ENCODE measurements at places on chromosomes 16 and 17.
A peak's percentile ranks its signal among the peaks of the same experiment; 100 is the strongest.

DNA sequence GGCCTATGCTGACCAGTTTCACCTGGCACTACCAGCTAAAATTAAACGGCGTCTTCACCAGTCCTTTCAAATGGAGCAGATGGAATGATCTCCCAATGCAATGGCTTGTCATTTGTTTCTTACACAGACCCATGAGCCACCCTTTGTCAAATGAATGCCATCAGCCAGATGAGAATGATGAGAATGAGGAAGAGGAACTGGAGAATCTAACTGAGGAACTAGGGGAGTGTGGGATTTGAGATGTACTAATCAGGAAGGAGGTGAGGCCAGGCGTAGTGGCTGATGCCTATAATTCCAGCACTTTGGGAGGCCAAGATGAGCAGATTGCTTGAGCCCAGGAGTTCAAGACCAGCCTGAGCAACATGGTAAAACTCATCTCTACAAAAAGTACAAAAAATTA is 116.4 kb downstream of the HS3ST3A1 start:
- no peak for DNase-seq

DNA sequence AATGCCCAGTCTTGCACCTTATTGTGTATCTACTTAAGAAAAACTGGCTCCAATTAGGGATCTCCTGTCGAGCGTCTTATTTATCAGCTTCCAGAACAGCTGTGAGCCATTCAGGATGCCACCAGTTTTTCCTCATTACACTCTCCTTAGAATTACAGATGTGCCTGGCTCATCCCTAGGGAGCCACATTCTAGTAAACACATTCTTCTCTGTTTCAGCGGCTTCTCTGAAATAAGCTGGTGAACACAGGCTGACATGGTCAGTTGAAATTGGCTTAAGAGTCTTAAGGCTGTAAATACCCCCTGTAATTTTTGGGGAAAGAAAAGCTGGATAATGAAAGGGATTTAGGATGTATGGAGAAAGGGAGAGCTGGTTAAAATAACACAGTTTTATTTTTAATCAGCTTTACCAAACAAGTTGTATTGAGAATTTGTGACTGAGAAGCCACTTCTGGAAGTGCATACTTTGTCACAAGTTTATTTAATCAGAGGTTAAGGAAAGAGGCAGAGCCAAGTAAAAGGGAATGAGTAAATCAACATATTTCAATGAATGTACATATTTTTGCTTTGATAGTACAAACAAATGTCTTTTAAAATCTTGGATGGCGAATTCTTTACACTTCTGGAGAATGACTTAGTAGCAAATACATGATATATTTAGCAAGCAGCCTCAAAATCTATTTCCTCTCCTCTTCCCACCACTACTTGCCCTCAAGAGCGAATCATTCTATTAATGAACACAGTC is 562.0 kb upstream of the GOT2 start:
- DNase-seq, result no peak

GRCh38 chr16:30430428-30430970 is 669 bp upstream of the DCTPP1 start:
- DNase-seq, result no peak

DNA sequence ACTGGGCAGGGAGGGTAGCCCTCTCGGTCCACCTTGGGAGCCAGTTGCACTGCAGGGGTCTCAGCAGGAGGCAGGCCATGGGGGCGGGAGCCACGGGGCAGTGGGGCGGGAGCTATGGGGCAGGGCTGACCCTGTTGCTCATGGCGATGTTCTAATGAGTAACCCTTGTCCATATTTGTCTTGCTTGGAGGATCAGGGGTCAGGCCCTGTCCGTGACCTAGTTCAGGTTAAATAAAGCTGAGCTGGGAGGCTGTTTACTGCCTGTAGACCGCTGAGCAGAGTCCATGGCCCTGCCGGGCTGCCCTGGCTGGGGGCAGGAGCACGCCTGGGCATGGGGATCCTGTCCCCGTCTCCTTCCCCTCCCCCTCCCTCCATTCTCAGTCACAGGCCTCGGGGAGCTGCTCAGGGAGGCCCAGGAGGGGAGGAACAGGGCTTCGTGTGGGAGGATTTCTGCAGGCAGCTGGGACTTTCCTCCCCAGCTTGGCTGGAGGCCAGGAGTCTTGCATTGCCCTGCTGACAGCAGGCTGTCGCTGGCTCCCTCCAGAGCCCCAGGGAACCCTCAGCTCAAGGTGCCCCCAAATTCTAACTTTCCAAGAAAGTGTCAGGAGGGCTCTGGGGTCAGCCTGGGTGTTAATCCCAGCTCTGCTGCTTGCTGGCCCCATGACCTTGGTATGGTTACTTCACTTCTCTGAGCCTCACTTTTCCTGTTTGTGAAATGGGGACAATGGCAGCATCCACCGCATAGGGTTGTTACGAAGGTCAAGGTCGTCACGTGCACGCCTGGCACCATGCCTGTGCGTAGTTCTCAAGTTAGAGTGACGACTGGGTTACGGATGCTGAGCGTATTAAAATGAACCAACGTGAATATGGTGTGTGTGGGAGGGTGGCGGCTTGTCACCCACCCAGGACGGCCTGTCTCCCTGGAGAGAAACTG is 6.1 kb upstream of the SERPINF2 start:
- DNase-seq, result no peak

DNA sequence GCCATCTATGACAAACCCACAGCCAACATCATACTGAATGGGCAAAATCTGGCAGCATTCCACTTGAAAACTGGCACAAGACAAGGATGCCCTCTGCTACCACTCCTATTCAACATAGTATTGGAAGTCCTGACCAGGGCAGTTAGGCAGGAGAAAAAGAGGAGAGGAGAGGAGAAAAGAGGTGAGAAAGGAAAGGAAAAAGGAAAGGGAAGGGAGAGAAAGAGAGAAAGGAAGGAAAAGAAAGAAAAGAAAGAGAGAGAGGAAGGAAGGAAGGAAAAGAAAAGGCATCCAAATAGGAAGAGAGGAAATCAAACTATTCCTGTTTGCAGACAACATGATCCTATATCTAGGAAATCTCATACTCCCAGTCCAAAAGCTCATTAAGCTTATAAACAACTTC is 11.5 kb downstream of the STX8 start:
- no peak for DNase-seq

- DNase-seq, result no peak
These were observed 9.2 kb downstream of the GLYR1 start for GRCh38 chr16:4837733-4838501.

- DNase-seq, result no peak
These were observed 473.9 kb downstream of the TOX3 start for GRCh38 chr16:52073024-52073423.

- DNase-seq, result peak; percentile 52
These were observed 9.0 kb downstream of the NOG start for GRCh38 chr17:56602292-56603130.

DNA sequence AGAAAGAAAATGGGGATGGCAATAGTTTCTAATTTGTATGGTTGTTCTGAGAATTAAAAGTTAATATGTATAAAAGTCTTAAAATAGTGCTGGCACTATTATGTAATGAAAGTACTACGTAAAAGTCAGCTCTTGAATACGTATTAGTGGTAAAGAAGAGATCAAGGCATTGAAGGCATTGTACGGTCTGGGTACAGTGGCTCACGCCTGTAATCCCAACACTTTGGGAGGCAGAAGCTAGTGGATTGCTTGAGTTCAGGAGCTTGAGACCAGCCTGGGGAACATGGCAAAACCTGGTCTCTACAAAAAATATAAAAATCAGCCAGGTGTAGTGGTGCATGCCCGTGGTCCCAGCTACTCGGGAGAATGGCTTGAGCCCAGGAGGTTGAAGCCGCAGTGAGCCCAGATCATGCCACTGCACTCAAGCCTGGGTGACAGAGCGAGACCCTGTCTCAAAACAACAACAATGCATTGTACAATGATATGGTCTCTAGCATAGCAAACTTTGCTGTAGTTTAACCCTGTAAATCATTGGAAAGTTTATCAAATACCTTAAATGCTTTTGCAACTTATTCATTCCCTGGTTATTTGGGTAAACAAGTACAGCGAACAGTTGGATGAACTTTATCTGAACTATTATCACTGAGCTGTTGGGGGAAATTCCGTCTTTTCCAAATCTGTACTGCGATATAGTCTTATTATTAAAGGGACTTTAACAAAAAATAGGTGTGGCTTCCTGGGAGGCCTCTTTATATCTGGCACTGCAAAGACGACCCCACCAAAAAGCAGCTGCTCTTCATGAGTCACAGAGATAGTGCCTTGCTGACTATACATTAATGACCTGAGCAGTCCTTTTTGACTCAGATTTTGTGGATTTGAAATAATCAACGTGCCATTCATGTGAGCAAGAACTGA is 73.6 kb downstream of the GPRC5B start:
- DNase-seq, result no peak

GRCh38 chr17:50101346-50102163 is 6.4 kb downstream of the PDK2 start:
- no peak for DNase-seq

DNA sequence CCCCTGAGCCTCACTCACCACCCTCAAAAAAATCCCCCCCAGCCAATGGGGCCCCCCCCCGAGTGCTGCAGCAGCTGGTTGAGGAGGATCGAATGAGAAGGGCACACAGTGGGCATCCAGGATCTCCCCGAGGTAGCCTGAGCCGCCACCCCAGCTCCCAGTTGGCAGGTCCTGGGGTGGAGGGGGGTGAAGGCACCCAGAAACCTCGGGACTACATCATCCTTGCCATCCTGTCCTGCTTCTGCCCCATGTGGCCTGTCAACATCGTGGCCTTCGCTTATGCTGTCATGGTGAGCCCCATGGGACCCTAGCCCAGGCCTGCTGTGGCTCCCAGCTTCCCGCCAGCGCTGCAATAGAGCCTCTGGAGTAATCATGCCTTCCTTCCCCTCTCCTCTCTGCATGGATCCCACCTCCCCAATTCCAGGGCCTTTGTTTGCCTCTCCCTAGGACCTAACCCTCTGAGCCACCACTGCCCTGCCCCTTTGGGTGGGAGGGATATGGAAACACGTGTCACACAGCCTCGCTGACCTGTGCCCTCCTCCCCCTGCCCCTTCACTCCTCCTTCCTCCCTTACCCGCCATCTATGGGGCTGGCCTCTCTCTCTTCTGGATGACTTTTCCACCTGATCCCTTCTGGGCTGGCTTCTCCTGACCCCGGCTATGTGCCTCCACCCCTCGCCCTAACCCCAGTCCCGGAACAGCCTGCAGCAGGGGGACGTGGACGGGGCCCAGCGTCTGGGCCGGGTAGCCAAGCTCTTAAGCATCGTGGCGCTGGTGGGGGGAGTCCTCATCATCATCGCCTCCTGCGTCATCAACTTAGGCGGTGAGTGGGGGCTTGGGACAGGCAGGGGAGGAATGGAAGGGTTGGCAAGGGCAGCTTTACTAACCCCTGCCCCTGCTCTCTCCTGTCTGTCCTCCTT is 1.9 kb downstream of the PRRT2 start:
- no peak for DNase-seq

DNA sequence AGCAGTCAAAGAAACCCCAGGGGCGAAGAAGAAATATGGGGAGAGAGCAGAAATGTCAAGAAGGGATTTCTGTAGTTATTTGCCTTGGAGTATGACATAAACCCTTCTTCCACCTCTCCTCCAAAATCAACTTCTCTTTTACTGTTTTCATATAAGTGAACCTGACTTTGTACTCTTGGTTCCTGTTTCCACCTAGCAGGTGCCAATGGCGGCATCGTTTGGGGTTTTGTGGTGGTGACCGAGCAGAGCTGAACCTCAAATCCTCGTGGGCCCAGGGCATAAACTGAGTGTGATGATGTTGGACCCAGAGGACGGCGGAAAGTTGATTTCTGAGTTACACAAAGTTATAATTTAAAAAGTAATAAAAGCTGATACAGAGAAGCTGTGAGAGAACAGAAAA is 39.6 kb upstream of the PSMD7 start:
- DNase-seq, result no peak

GRCh38 chr17:15121426-15121825 is 143.7 kb downstream of the PMP22 start:
- no peak for DNase-seq

- no peak for DNase-seq
These were observed 52.8 kb upstream of the C17orf78 start for GRCh38 chr17:37322826-37323561.

DNA sequence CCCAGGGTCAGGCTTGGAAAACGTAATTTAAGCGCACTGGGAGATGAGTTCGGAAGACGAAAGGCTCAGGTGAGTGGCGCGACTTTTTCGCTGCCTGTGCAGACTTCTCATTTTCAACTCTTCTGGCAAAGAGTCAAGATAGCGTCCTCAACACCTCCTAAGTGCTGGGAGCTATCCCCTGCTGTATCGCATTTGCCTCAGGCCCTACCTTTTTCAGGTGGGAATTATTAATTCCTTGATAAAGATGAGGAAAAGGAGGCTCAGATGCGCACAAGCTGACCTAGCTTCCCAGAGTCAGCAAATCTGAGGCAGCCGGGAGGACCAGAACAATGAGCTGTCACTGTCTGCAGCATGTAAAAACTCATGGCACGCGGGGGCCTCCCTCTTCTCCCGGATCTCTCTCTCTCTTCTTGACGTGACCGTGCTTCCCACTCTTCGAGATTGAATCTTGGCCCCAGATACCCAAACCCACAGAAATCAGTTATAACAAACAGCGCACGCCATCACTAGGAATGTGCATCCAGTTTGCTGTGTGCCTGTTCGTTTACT is 512 bp upstream of the ADAMTS18 start:
- no peak for DNase-seq

GRCh38 chr16:23026784-23027362 is 122.4 kb downstream of the USP31 start:
- DNase-seq, result no peak

- no peak for DNase-seq
These were observed 4.5 kb upstream of the SNX20 start for GRCh38 chr16:50685462-50686063.

DNA sequence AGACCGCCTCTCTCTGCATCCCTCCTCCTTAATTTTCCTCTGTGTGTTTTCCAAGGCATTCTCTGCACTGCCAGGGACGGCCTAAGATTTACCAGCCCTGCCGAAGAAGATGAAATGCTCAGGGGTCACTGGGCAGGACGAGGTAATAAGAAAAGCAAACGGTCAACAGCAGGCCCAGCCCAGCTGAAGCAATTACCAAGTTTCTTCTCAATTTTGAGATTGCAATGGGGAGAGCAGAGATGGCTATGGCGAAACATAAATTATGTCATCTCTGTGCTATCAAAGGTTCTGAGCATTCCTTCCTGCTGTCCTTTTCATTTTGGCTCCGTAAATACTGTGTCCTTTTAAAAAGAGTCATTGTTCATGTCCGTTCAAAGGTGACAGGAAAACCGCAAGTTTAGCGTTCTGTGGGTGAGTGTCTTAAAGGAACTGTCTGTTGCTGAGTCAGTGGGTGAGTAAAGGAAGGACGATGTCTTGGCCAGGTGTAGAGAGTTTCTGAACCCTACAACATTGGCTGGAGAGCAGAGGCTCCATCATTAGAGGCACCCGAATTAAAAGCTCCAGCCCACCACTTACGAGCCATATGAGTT is 753.9 kb upstream of the EEF2KMT start:
- DNase-seq, result no peak

- DNase-seq, result no peak
These were observed 7.8 kb upstream of the TEX2 start for GRCh38 chr17:64270885-64271284.

DNA sequence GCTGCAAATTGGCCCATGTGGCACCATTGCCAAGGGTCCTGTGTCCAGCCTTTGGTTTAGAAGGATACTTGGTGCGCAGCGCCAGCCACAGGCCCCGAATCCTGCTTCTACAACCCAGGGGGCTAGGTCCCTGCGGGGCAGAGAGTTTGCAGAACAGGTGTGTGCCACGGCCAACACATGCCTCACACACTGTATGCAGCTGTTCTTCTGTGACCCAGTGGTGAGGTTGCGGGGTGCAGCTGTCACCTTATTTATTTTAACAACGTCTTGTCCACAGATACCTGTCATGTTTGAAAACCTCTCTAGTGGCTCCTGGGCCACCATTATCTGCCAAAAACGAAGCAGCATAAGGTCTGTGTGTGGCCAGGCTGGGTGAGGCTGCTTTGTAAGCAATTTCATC is 11.6 kb downstream of the CBFA2T3 start:
- no peak for DNase-seq

GRCh38 chr16:70770626-70771552 is 30.1 kb downstream of the VAC14 start:
- DNase-seq, result peak; percentile 49

All from activated CD4-positive, alpha-beta T cell treated with anti-CD3 and anti-CD28 coated beads, Interleukin-2, amount 50 U/mL, for 1 hour (primary cell).